CD8-positive, alpha-beta memory T cell (primary cell): ENCODE measurements at places on chromosomes 1 and 21. TPM values are rescaled to one million over a fixed set of nuclear protein-coding genes. Genes with fewer than 3 reads are reported as not detected.
A peak's percentile ranks its signal among the peaks of the same experiment; 100 is the strongest.

DNA sequence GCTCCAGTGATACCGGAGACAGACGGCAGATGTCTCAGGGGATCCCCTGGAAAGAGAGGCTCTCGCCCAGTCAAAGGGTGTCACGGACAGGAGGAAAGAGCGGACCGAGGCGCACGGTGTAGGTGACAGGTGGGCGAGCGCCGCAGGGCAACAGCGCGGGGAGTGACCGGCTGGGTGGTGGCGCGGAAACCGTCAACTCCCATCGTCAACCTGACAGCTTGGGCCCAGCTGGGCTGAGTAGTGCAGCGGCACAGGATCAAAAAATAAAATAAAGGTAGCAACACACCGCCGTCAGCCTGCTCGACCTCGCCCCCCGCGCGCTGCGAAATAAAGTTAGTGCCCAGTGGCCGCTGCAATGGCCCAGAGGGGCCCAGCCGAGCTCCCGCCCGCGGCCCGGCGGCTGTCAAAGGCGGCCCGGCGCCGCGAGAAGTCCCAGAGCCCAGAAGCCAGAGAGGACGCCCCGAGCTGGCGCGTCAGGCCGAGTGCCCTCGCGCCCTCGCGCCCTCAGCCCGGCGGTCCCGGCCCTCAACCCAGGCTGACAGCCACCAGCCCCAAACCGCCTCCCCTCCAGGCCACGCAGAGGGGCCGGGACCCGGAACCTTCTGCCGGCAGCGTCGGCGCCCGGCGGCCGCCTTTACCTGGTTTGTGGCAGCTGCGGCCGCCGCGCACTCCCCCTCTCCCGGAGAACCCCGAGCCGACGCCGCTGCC, at the start of gene LYST:
LYST (minus strand) TSS at position 702 of the 708 bp plus-strand sequence. CDS start 36,489 bp downstream, outside the sequence.
- peak; percentile 50 for DNase-seq
- no peaks in the 10 kb centered on the region for H3K36me3 ChIP-seq
- no peaks in the 10 kb centered on the region for H3K27me3 ChIP-seq
- peak within 1 kb of the TSS; percentile 99 for H3K27ac ChIP-seq
- H3K4me1 ChIP-seq: peaks cover 34% of the 10 kb centered on the region

DNA sequence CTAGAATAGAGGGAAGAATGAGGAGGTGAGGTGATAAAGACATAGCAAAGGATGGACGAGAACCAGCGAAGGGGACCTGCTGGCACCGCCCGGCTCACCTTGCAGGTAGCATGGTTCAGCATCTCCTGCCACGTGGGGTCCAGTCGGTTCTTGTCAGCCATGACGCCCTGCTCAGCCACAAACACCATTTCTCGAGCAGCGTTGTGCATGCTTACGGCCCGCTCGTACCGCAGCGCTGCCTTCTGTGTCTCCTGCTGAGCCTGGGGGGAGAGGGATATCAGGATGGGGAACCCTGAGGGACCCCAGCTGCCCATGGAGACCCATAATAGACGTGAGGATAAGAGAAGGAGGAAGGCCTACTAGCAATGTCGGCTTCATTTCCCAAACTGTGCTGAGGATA, 11.4 kb downstream of the SH3BP5L start:
- H3K27me3 ChIP-seq: no peaks in the 10 kb centered on the region
- DNase-seq: no peak
- H3K27ac ChIP-seq: no peak overlapping the region
- H3K4me1 ChIP-seq: peaks cover 38% of the 10 kb centered on the region

The ARHGAP30 gene
- total RNA-seq: 149 TPM

The EPHA10 gene
- total RNA-seq: 0.04 TPM

The CD1B gene
- not detected for total RNA-seq

The SPRR2A gene
- total RNA-seq: not detected

DNA sequence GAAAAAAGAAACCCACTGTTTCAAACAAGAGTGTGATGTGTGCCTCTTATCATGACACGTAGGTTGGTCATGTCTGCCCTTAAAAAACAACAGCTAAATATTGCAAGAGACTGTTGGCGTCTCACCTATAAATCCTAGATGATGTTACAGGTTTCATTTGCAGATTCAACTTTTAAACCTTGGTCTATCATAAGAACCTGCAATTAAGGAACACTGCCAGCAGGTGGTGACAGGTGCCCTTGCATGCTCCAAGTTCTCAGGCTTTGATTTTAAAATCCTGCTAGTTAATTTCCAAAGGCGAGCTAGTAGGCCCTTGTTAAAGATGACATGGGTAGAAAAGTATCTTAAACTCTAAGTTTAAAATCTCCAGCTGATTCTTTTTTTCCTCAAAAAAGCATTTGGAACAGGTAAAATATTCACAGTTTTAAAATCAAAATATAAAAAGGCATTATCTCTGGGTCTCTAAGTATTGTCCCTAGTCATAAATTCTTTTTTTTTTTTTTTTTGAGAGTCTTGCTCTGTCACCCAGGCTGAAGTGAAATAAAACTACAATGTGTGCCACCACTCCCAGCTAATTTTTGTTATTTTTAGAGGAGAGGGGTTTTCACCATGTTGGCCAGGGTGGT, 39.1 kb downstream of the CLSTN1 start:
- peaks cover 22% of the 10 kb centered on the region for H3K4me1 ChIP-seq
- no peak overlapping the region for H3K4me3 ChIP-seq
- no peaks in the 10 kb centered on the region for H3K36me3 ChIP-seq
- H3K27ac ChIP-seq: no peak overlapping the region

GRCh38 chr21:25735646-25736597, 1.1 kb downstream of the GABPA start:
- peak; percentile 69 for DNase-seq
- H3K4me3 ChIP-seq: peak overlapping the region; percentile 93
- H3K27ac ChIP-seq: peak overlapping the region; percentile 91
- no peaks in the 10 kb centered on the region for H3K36me3 ChIP-seq
- H3K27me3 ChIP-seq: no peaks in the 10 kb centered on the region
- peaks cover 17% of the 10 kb centered on the region for H3K4me1 ChIP-seq
